ENCODE measurements at places on chromosomes 3 and 15.

GRCh38 chr15:58486062-58486461, 54.3 kb downstream of the LIPC start:
- DNase-seq = no peak

GRCh38 chr3:46985588-46985987, 6.1 kb downstream of the NBEAL2 start:
- DNase-seq = no peak

DNA sequence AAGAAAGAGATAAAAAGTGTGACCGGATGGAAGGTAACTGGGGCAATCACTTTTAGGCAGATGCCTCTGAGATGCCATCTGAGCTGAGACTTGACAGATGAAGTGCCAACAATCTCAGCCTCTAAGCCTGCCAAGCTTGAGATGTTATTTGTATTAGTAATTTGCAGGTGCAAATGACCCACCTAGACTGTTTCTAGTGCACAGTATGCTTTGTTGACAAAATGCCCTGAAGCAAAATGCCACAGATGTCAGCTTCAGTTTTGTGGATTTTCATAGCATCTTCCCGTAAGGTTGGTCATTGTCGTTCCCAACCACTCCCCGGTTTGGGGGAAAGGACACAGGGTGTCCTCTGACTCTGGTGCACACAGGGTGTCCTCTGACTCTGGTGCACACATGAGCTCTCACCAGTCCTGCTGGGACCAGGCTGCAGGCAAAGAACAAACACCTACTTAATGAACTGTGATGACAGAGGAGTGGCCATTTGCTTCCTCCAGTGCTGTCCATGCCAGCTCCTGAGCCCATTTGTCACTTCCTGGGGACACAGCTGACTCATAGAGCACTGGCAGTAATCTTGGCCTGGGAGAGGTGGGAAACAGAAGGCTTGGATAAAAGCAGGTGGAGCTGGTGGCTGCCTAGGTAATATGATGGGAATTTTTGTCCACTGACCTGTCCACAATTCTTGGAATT, 16.7 kb upstream of the PPP1R2 start:
- DNase-seq = no peak

DNA sequence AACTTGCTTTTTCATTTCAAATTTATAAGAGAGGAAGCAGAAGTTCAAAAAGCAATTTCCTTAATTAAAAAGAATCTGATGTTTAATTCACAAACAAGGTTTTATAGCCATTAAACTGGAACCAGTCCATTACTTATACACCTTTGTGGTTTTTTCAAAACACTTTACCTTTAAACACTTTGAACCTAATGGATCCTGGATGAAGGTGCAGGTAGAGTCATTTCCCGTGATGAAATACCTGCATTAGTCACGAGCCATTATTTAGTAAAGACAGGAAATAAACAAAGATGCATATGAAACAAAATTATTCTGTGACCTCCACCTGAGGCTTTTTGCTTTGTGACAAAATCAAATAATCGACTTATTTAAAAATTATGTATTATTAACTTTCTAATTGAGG, 341.7 kb upstream of the UBE2E2 start:
- DNase-seq = no peak

DNA sequence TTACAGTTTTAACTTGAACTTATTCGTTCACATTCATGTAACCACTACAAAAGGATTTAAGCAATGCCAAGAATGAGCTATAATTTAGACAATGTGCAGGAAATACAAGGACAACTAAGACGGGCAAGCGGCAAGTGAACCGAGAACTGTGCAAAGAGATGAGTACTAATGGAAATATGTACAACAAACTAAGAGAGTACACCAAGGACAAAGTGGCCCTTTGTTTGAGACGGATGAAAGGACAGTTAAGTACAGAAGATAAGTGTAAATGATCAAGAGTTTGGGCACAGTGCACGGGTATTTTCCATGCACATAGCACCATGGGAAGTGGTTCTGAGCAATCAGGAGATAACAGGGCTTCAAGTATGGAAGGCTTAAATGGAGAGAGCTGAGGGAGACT, 281.7 kb downstream of the ROBO2 start:
- DNase-seq = no peak

- peak; percentile 32 for DNase-seq
Observed at GRCh38 chr3:58628823-58629562, 37.6 kb downstream of the FAM3D start.

- DNase-seq = no peak
Observed at GRCh38 chr15:99732124-99732750, 1.0 kb downstream of the LYSMD4 start.

- no peak for DNase-seq
Observed at GRCh38 chr15:80982839-80983238, 6.8 kb downstream of the MESD start.

GRCh38 chr3:52593103-52593502, 56.7 kb downstream of the UQCC5 start:
- DNase-seq = no peak

DNA sequence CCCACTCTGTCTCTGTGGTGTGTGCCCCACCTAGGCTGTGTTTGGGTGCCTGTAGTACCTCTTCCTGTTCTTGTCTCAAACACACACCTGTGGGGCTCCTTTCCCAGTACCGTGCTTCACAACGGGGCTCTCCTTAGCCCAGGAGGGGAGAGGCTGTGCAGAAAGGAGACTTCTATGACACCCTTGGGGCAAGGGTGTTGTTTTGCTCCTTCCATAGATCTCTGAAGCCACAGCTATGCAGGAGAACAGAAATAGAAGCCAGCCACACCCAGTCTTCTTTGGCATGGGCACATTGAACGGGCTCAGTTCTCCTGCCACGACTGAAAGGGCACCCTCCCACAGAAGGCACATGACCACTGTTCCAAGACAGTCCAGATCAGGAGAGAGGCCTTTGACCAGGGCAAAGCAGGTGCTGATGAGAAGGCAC, 74.3 kb downstream of the LIPC start:
- DNase-seq = no peak

- peak; percentile 50 for DNase-seq
Observed at GRCh38 chr15:48796521-48796920, 14.3 kb downstream of the CEP152 start.

- DNase-seq = no peak
Observed at GRCh38 chr3:52099001-52099401, 42.6 kb upstream of the DUSP7 start.

- no peak for DNase-seq
Observed at GRCh38 chr15:88563638-88564037, 17.2 kb upstream of the DET1 start.

DNA sequence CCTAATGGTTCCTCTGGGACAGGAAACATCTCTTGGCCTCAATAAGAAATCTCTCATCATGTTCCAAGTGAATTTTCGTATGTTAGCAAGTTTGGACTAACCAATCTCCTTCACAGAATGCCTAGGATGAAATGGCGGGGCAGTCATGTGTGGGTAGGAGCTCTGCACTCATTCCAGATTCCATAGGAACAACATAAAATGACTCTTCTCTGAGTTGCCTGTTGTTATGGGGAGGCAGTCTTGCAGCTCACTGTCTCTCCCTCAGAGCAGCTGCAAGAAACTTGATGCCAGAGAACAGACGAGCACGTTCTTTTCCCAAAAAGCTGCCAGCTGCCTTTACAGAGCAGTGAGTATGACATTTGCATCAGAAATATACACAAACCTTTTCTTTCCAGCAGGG, 34.1 kb downstream of the SPATA12 start:
- DNase-seq = peak; percentile 82

DNA sequence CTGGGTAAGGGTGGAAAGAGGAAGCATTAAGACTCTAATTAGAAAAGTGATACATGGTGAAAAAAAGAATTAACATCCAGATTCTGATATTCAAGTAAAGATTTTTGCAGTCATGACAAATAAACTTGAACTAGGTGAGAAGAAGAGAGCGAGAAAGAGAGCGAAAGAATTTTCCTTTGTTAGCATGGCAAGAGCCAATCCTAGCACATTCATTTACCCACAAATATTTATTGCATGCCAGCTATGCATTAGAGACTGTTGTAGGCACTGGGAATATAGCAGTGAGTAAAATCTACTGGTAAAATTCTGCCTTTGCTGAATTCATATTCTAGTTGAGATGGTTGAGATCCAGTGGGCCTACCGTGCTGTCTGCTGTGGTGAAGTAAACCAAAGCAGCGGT, 177.9 kb upstream of the DPH6 start:
- no peak for DNase-seq

DNA sequence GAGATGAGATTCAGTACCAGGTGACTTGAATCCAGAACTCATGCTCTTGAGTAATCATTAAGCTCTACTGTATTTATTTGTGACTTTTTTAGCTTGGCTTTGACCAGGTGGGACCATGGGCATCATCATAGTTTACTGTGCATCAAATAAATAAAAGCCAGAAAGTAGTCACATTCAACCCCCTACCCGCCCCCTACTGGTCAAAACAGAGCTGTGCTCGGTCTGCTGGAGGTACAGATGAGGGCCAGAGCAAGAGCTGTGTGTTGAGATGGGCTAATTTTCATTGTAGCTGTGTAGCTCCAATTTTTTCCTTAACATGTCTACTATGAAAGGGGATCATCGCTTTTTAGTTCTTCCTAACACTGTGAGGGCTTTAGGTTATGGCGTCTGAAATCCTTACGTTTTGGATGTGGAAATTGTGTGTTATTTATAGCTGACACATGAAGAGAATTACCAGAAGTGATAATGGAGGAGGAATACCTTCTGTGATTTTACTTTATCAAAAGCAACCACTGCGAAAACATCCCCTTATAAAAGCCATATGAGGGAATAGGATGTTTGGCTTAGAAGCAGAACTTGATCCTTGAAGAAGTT, 375.1 kb downstream of the PTPRG start:
- DNase-seq = no peak

- DNase-seq = no peak
Observed at GRCh38 chr3:24709956-24710355, 215.3 kb upstream of the THRB start.

DNA sequence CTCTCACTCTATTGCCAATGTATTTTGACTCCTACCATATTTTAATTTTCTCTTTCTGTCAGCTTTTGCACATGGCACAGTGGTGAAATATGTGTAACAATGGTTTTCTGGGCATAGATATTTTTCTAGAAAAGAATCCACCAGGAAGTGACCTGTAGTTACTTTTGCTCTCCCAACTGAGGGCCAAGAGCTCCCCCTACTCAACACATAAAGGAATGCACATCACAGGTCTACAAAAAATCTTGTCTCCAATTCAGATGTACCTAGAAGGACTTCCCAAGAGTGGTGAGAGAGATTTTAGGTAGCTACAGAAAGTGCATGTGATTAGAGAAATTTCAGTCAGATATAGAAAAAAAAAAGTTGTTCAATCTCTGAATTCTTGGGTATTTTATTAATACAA, 15.6 kb downstream of the CPA3 start:
- DNase-seq = peak; percentile 22

DNA sequence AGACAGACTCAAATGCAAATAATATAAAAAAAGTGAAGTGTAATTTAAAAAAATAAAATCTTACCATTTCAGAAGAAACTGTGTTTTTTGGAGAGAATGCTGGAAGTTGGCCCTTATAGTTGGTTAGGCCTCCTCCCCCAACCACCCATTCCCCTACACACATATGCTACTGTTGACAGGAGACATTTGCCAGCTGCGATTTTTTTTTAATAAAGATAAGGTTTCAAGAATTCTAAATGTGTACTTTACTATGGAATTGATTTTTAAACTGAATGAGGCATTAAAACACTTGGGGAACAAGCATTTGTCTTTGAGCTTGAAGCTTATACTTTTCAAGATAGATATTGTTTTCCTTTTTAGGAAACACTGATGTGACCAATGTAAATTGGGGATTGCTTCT, 4.4 kb upstream of the SSR3 start:
- DNase-seq = no peak

DNA sequence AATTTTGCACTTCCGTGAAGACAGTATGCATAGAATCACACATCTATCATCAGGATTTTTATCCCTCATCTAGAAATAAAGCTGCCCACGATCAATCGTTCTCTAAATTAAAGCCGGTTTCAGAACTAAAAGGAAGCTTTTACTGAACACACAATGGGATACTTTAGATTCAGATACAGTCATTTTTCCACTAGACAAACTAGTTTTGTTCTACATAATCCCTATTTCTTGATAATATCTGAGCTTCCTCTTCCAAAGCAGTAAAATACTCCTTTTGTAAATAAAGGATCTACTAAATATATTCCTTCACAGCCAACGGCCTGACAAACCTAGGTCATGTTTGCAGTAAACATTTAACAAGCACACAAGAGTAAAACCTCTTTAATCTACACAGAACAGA, 2.0 kb upstream of the GANC start:
- no peak for DNase-seq

DNA sequence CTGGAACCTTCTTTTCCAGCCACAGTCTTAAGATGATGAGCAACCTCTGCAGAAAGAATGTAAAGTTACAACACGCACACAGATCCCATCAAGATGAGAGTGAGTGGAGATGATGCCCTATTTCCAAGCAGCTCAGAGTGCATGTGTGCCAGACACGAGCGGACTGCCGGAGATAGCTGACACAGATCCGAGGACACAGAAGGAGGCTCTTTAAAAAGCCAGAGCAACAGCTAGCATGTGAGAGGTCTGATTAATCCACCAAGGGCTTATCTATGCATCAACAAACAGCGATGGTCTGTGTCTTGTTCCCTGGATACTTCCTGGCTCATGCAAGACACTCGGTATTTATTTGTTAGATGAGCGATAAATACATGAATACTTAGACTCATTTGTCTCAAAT, 128.6 kb upstream of the DLG1 start:
- DNase-seq = no peak

- DNase-seq = no peak
Observed at GRCh38 chr3:129389572-129389937, 38.9 kb downstream of the EFCAB12 start.

DNA sequence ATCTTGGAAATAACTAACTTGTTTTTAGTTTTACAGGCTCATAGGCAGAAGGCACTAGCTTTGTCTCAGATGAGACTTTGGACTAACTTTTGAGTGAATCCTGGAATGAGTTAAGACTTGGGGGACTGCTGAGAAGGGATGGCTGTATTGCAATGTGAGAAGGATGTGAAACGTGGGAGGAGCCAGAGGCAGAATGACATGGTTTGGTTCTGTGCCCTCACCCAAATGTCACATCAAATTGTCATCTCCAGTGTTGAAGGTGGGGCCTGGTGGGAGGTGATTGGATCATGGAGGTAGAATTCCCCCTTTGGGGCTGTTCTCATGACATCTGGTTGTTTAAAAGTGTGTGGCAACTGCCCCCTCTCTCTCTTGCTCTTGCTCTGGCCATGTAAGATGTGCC, 28.8 kb upstream of the CCDC50 start:
- DNase-seq = no peak

GRCh38 chr3:105686278-105686897, 182.4 kb downstream of the CBLB start:
- no peak for DNase-seq

DNA sequence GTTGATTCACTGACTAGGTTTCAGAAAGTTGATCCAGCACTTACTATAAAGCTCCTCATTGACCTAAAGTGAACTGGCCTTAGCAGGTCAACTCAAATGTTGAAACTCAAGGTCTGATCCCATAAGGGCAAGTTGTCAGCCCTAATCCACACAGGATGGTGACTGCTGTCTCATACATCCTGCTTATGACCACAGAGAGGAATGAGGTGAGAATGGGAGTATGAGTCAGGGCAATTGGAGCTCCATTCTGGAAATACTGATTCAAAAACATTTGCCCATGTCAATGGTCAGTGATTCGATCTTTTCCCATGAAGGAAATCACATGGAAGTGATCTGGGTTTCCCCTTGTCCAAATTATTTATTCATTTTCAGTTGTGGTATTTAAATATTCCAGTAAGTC, 78.7 kb downstream of the ZNF385D start:
- peak; percentile 38 for DNase-seq

GRCh38 chr3:53837331-53837730, 8.9 kb downstream of the CHDH start:
- DNase-seq = no peak

GRCh38 chr15:58410353-58410752, 21.4 kb upstream of the LIPC start:
- DNase-seq = peak; percentile 49
